ENCODE measurements at places on chromosomes 2 and 18.

- no peak for DNase-seq
Measured at GRCh38 chr2:19916385-19916950, 14.7 kb upstream of the TTC32 start.

GRCh38 chr18:47915229-47915628, 15.2 kb downstream of the SMAD2 start:
- no peak for DNase-seq

- no peak for DNase-seq
Measured at GRCh38 chr2:37969731-37970130, 44.6 kb downstream of the RMDN2 start.

DNA sequence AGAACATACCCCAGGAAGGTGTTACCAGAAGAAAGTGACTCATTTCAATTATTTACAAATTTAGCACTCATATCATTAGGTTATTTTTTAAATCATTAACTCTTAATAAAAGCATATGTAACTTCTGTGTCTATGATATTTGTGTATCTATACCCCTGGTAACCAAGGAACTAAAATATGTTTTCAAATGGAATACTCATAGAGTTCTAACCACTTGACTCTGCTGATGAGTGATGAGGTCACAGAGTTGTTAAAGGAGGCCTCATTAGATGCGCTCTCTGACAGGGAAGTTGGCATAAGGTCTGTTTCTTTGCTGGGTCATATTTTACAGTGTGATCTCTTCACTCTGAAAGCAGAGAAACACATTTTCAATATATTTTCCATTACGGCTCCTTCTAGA, 73.4 kb downstream of the CCDC150 start:
- no peak for DNase-seq

- no peak for DNase-seq
Measured at GRCh38 chr2:72011370-72011689, 136.3 kb downstream of the CYP26B1 start.

- DNase-seq: no peak
Measured at GRCh38 chr2:15769676-15770547, 170.4 kb upstream of the MYCN start.
